ENCODE measurements at places on chromosomes 2 and 18.

- no peak for DNase-seq
Measured at GRCh38 chr18:24187049-24187448, 48.2 kb downstream of the CABYR start.

GRCh38 chr2:227855440-227855839, 16.0 kb upstream of the DAW1 start:
- DNase-seq, result no peak

- DNase-seq, result no peak
Measured at GRCh38 chr2:62511636-62512035, 5.6 kb upstream of the TMEM17 start.

DNA sequence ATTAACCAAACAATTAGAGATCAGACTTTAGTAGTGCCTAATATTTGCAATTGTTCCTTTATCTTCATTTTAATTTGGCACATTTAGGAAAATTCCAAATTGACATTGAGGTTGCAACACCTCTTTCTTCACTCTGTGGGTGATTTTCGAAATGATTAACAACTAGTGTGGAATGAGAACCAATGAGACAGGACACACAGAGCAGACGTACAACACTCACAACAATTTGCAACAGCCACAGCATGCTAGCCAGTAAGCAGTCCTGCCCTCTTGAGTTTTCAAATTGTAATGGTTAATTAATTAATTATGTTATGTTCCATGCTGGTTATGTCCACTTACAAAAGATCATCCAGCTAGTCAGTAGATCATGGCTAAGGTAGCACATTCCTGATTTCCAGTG, 339.3 kb downstream of the LRP1B start:
- no peak for DNase-seq

- DNase-seq, result no peak
Measured at GRCh38 chr2:137802038-137802437, 162.2 kb upstream of the HNMT start.

- no peak for DNase-seq
Measured at GRCh38 chr18:11520536-11520935, 88.9 kb upstream of the SLC35G4 start.

DNA sequence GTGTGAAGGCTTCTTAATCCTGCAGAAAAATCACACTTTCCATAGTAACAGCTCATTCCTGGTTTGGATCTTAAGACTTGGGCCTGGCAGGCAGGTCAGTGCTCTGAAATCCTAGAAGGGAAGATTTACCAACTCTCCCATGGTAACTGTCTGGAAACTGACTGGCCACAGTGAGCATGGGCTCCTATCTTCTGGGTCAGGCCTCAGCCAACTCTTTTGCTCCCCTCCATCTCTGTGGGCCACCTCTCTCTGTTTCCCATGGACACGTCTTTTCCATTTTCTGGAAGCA, 86.7 kb downstream of the ACAA2 start:
- DNase-seq, result no peak

- DNase-seq, result no peak
Measured at GRCh38 chr2:43224131-43224570, 2.3 kb downstream of the ZFP36L2 start.

DNA sequence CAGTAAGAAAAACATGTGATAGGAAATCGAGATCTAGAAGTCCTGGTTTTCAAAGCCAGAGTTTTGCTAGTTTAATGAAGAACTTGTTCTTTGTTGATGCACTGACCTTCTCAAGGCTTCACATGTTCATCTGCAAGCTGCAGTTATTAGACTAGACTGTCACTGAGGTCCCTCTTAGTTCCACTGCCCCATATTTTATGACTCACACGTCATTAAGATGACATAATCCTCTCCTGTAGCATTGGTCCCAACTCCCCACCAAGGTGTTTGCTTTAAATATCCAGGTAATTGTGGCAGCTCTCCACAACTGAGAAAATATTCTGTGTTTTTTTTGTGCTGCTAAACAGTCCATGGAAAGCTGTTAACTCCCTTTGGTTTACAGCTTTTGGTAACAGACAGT, 149.7 kb downstream of the MREG start:
- no peak for DNase-seq

- no peak for DNase-seq
Measured at GRCh38 chr2:10346929-10347561, 44.3 kb downstream of the HPCAL1 start.

- DNase-seq, result no peak
Measured at GRCh38 chr2:150873396-150873772, 385.9 kb upstream of the RND3 start.

DNA sequence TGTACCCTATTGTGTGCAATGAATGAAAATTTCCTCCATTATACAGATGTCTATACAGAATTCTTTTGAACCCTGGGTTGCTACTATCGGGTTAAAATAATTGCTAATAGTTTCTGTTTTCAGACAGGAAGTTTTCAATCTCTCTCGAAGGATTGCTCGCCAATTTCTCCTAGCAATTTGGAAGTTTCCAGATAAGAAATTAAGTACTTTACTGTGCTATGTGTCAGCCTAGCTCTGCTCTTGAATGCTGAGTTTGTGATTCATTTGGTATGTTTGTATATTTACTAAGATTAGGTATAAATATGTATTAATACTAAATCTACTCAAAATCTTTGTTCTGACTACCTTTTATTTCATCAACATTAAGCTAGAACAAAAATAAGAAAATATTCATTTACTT, 74.6 kb upstream of the ARL5A start:
- no peak for DNase-seq

- DNase-seq, result no peak
Measured at GRCh38 chr2:163436963-163437362, 298.8 kb downstream of the FIGN start.

- DNase-seq, result no peak
Measured at GRCh38 chr18:67621906-67622305, 105.4 kb upstream of the DSEL start.

DNA sequence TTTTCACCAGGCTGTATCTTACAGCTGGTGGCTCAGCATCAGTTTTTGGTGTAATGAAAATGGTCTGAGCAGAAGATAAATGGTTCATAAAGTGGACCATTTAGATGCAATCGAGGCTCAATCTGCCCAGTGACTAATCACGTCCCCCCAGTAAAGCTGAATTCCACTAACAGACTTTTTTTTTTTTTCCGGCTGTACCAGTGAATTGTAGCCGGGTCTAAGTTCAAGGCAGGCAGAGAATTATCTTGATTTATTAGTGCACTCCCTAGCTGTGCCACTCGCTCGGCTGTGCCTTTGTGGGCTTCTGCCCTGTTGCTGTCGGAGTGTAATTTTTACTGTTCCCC, 215.1 kb upstream of the POU3F3 start:
- no peak for DNase-seq

DNA sequence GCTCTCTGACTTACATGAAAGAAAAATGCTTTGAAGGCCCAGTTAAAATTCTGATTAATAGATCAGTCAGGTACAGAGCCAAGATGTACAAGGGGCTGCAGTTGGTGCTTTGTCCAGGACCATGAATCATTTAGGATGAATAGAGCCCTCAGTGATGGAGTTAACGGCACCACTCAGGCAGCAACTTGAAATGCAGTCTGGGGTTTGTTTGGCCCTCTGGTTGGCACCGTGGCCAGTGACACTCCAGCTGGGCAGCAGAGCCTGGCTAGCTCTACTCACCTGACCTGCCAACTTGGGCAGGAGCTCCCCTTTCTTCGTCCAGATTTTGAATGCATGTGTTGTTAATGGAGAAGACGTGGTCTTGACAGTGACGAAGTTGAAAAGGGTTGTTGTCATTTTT, 493.0 kb upstream of the ACVR2A start:
- DNase-seq, result no peak

GRCh38 chr2:168145011-168145410, 102.4 kb downstream of the STK39 start:
- no peak for DNase-seq

DNA sequence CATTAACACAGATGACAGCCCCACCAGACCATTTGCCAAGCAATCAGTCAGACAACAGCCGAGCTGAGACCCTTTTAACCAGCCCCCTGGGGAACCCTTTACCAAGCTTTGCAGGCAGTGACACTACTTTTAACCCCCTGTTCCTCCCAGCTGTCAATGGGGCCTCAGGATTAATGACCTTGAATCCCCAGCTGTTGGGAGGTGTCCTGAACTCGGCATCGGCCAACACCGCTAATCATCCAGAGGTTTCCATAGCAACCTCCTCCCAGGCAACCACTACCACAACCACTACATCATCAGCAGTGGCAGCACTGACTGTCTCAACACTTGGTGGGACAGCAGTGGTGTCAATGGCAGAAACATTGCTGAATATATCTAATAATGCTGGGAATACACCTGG, 160.9 kb upstream of the EPC2 start:
- DNase-seq, result peak; percentile 3

DNA sequence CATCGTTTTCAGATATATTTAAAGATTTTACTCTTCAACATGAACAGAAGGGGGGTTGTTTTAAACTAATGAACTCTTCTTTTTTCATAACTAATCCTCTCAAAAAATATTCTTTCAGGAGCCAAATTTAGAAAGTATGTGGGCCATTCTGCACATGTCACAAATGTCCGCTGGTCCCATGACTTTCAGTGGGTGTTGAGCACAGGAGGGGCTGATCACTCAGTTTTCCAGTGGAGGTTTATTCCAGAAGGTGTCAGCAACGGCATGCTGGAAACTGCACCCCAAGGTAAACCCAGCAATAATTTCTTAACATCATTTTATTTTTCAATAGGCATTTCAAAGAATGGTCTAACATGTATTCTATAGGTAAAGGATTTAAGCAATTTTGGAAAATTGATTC, 136.0 kb downstream of the EML6 start:
- no peak for DNase-seq

DNA sequence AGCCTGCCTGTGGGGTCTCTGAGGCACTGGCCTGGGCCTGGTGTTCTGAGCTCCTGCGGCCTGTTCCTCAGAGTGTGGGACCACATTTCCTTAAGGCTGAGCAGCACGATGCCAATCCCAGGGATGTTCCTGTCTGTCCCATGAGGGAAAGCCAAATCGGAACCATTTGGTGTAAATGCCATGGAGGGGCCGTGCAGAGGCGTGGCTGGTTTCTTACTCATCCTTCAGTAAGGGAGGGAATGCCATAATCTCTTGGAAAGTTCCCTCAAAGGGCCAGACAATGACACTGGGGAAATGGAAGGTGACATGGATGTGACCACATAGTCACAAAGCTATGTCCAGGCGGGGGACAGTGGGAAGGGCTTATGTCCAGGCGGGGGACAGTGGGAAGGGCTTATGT, 14.4 kb upstream of the PTMA start:
- no peak for DNase-seq

- DNase-seq, result no peak
Measured at GRCh38 chr2:240819126-240819857, 727 bp downstream of the KIF1A start.

GRCh38 chr2:122636097-122636496, 880.6 kb downstream of the TSN start:
- no peak for DNase-seq

GRCh38 chr2:136530146-136530545, 235.2 kb upstream of the THSD7B start:
- no peak for DNase-seq

- no peak for DNase-seq
Measured at GRCh38 chr2:195563857-195564512, 93.0 kb upstream of the SLC39A10 start.

- DNase-seq, result no peak
Measured at GRCh38 chr2:189548666-189549448, 31.7 kb downstream of the SLC40A1 start.

- no peak for DNase-seq
Measured at GRCh38 chr2:117987121-117987520, 26.7 kb downstream of the CCDC93 start.

GRCh38 chr18:74499633-74500032, 3.5 kb downstream of the CNDP2 start:
- no peak for DNase-seq

GRCh38 chr2:220181165-220181564, 553.7 kb downstream of the SLC4A3 start:
- no peak for DNase-seq

- no peak for DNase-seq
Measured at GRCh38 chr18:29028560-29028959, 851.6 kb upstream of the CDH2 start.

DNA sequence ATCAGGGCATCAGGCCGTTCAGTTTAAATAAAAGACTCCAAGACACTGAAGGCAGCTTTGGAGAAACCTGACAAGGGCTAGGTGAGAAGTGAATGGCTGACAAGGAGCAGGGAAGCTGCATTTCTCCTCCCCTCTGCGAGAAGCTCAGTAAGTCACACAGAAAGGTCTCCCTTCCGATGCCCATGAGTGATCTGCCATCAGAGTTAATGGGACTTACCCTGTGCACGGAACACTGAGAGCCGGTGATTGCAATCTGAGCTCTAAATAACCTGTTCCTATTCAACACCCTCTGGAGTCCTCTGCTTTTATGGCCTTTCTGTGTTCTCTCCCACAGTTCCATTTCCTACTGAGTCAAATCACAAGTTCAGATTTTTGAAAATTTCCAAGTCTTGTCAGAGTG, 322.2 kb upstream of the MYT1L start:
- DNase-seq, result no peak

- DNase-seq, result no peak
Measured at GRCh38 chr18:26703170-26703930, 155.0 kb upstream of the KCTD1 start.

- DNase-seq, result no peak
Measured at GRCh38 chr2:171939743-171940071, 17.4 kb downstream of the HAT1 start.

GRCh38 chr2:238305965-238306671, 14.2 kb upstream of the TRAF3IP1 start:
- DNase-seq, result no peak

DNA sequence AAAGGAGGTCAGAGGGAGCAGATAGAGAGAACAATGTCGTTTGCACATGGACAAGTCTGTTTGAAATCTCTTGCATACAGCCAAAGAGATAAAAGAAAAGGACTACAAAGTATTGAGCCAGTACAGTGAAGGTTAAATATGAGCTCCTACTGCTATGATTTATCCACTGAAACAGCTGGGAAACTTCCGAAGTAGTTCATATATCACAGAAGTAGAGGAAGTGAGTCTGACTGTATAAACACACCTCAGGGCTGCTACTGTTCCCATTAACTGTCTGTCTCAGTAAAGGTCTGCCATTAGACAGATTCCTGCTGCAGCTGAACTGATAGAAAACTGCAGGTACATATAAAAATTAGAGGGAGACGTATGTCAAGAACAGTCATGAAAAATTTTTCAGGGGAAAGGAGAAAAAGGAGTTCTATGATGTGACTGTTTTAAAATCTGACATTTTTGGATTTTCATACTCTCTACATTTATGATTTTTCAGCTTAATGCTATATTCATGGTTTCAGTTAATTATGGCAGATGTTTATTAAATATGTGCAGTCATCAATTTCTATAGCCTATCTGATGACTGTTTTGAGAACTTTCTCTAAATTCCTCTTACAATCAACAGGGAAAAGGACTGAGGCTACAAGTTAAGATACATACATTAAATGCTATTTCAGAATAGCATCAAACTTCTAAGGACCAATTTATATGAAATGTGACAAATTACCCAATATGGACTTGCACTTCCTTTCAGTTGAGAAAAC, 364.7 kb downstream of the ERBB4 start:
- no peak for DNase-seq

GRCh38 chr2:165970663-165971062, 17.1 kb upstream of the TTC21B start:
- no peak for DNase-seq

Data from DMS 273 treated with DMSO at 0.1 percent for 48 hours (cell line).